Stimulated activated CD8-positive, alpha-beta memory T cell treated with anti-CD3 and anti-CD28 coated beads, Interleukin-7, amount 100 ng/mL, for 4 hours (primary cell): ENCODE measurements at places on chromosomes 1 and 21.
A peak's percentile ranks its signal among the peaks of the same experiment; 100 is the strongest.

DNA sequence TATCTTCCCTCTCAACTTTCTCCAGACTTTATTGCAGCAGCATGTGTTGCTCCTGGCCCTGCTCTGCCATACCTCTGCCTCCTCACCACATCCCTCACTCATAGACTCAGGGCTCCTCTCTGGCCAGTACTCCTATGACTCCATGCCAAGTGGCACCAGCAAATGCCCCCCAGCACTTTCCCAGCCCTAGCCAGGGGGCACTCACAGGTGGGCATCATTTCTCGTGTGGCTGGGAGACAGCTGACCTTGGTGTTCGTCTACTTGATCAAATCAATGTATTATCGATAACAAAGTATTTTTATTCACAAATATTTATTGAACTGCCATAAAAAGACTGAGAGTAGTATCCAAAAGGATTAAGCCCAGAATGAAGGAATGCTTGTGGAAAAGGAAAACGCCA, 418.2 kb downstream of the FAM72C start:
- DNase-seq, result no peak

DNA sequence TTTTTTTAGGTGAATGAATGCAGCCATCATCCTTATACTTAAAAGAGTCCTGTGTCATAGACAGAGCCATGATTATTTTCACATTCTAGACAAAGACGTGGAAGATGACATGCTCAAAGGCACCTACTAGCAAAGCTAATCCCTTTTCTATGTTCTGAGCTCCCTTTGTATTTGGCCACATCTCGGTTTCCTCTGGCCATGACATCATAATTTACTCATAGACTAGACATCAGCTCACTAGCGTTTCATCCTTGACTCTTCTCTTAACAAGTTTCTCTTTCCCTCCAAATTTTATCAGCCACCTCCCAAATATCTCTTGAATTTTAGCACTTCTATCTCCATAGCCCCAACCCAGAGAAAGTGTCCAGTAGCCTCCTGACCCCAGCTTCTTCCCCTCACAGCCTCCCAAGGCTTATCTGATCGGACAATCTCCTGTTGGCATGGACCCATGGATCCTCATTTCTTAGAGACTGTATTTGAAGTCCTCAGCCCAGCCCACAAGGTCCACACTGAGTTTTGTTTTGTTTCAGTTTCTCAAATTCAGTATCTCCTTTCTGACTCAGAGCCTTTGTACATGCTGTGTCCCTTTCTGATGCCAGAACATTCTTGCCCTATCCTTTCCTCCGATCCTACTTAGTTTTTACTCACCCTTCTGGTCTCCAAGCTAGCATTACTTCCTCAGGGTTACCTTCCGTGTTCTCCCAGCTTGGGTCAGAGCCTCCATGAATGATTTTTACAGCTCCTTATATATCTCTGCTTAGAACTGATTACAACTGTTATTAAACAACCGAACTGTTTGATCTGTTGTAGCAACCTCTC, 33.0 kb upstream of the EPS8L3 start:
- DNase-seq, result no peak

DNA sequence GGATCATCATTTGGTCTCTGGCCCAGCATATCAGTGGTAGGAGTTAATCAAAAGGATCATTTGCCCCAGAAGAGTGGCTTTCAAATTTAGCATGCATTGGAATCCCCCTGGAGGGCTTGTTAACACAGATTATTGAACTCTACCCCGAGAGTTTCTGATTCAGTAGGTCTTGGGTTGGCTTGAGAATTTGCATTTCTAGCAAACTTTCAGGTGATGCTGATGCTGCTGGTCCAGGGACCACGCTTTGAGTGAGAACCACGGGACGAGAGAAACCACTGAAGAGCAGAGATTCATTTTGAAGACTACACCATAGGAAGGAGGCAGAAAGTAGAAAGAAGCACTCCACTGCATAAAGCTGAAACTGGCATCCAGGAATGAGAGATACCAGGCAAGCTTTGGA, 81.3 kb upstream of the DUSP10 start:
- DNase-seq, result no peak

GRCh38 chr1:186146974-186147373, 228.1 kb downstream of the TPR start:
- DNase-seq, result no peak

- DNase-seq, result no peak
Measured at GRCh38 chr1:227789084-227790033, 26.1 kb upstream of the PRSS38 start.

DNA sequence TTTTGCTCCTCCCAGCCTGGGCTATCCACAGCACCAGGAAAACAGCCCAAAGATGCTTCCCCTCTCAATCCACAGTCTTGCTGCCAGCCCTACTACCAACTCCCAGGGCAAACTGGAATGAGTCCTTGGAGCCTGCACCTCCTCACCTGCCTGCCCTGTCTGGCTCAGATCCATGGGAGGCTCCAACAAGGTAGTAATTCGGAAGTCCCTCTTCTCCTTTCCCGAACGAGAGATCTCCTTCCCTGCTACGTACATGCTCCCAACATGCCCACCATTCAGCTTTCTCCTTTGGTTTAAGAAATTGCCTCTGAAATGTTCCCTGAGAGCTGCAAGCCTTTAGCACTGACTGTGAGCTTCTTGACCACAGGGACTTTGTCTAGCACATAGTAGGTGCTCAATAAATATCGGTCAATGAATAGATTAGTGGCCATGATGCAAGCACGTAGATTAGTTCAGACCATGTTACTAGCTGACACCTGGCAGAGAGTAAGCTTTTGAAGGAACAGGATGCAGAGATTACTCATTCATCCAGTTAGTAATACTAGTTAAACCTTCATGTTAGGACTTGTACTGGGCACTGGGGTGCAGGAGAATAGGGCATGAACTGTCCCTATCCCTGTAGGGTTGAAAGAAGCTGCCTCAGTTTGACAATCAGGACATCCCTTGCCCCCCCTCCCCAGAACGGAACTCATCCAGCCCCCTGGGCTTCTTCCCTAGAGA, 80.1 kb downstream of the DISP3 start:
- no peak for DNase-seq

DNA sequence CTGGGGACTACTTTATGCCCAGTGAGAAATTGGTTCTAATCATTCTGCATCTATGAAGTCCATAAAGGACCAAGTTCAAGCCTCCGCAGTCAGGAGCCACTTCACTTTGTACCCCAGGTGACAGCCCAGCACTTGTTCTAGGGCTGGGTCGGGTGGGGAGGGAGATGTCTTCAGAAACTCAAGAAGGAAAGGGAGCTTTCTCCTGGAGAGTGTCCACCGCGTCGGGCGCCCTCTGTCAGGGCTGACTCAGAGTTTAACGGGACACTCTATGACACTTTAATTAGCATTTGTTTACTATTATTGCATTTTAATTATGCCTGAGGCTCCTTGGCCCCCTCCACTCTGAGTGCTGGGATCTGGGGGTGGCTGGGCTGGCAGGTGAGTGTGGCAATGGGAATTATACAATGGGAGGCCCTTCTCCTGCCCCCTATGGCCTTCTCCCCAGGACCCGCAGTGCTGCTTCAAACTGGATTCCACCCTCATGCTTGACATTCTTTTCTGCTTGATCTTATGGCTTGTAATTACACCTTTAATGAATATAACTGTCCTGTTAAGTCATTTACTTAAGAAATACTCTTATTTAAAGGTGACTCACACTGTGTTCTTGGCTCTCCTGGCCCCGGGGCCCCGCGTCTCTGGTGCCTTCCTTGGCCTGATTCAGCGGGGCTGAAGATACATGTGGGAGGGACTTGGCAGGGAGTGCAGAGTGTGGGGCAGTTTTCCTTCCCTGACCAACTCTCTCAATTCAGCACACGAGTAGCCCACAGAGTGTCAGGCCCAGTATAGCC, 136.6 kb downstream of the PLXNA2 start:
- DNase-seq, result no peak

DNA sequence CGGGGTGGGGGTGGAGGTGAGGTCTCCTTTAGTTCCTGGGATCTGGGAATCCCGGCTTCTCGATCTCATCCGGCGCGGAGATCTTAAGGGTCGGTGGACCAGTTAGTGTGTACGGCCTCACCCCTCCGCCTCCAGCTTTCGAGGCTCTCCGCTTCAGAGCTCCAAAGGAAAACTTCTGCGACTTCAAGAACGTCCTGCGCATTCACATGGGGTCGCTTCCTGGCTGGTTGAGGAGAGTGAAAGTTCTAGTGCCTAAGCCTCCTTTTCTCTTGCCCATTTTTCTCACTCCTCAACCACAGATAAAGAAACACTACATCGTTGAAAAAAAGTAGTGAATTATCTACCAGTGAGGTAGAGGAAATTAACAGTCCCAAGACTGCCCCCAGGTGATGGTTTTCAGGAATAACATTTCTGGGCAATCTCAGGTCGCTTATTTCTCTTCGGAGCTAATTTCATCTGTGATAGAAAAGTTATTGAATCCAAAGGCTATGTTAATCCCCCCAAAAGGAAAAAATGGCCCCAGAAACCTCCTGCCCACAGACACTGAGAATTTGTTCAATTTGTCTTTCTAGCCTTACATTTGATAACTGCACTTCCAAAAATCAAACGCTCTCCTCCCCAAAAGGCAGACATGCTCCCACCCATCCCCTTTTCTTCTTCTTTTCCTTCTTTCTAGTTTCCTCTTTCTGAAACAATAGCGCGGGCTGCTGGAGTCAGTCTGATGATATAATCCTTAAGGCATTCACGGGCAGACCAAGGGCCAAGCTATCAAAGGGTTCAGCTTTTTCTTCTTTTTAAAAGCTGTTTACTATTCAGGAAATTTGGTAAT, 20.6 kb upstream of the TBX15 start:
- no peak for DNase-seq

DNA sequence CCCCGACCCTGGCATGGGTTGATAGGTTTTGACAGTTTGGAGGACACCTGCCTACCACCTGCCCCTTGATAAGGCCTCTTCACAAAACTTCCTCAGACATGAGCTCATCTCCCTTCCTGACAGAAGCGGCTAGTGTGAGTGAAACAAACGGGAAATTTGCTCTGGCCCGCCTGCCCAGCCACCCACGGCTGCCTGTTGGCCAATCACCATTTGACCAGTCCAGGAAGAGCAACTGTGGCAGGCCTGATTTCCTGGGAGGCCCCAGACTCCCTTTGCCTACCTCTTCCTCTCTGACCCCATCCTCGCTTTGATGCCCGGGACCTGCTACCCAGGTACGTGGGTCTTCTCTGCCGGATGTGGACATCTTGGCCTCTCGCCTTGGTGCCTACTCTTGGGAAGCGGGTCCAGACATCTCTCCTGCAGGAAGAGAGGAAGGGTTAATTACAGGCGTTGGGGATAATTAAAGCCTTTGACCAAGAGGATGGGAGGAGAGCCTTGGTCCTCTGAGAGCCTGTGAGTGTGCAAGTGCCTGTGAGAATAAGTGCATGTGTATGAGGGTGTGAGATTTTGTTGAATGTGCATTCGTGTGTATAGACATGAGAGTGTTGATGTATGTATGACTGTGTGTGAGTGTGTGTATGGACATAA, 1.1 kb upstream of the EPHA2 start:
- DNase-seq, result no peak

DNA sequence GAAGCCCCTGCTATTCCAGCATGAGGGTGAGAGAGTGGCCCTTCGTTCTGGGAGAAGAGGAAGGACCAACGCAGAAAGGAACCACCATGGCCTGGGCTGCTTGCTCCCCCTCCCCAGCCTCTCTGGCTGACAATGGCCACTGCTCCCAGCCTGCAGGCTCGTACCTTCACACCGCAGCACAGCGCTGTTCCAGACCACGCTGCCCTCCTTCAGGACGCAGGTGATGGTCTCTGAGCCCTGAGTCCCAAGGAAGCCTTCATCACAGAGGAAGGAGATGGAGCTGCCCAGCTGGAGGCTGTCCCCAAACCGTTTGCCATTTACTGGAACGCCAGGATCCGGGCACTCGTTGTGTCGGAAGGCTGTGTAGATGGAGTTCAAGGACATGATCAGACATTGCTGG, 124.9 kb upstream of the HMGB4 start:
- DNase-seq, result no peak

DNA sequence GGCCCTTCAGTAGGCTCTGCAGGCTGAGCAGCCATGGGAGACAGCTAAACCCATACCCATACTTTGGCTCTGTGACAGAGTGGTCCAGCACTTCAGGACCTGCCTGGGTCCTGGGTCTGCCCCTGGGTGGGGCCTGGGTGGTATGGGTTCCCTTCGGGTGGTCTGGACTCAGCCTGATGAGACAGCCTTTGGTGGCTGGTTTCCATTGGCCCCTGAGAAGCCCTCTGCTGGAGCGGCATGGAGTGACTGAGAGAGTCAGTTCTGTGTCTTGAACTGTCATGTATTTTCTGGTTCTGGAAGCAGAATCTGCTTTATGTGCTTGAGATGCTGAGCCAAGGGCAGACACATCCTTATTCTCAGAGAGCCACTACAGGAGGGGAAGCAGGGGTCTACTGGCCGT, 31.3 kb upstream of the KCNA2 start:
- no peak for DNase-seq

GRCh38 chr1:67898033-67898726, 64.9 kb upstream of the GNG12 start:
- no peak for DNase-seq

GRCh38 chr1:158149577-158150269, 31.0 kb upstream of the CD1D start:
- DNase-seq, result peak; percentile 26

- DNase-seq, result peak; percentile 40
Measured at GRCh38 chr1:9413071-9413876, 120.6 kb downstream of the SPSB1 start.

GRCh38 chr1:234710936-234711724, 101.2 kb upstream of the IRF2BP2 start:
- DNase-seq, result no peak

DNA sequence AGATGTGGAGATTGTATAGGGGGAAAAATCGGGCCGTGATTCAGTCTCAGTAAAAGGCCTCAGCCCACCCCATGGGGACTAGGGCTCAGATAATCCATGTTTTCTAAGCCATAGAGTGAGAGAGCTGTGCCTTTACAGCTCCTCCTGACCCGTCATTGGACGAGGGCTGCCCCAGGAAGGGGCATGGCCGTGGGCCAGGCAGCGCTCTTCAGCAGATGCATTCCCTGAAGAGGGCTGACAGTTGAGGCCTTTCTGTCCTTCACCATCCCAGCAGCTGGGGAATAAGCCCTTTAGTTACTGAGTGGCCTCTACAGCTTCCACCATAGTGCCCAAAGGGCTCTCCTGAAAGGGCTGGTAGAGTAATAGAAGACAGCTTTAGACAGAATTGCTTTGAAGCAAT, 57.2 kb downstream of the ST3GAL3 start:
- DNase-seq, result no peak

DNA sequence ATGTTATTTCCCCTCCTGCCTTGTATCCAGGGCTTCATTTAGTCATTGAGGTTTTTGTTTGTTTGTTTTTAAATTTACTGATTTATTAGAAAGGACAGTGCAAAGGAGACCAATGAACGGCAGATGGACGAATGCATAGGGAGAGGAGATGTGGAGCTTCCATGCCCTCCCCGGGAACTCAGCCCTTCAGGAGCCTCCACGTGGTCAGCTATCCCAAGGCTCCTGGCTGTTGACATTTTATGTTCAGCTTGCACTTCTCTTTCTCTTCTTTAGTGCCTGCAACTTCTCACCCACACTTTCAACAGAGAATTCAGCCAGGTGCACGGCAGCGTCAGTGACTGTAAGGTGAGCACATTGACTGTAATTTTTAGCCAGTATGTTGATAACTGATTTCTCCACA, 30.7 kb upstream of the PGD start:
- no peak for DNase-seq
